ENCODE measurements at places on chromosomes 3 and 15. TPM values are rescaled to one million over a fixed set of nuclear protein-coding genes. Genes with fewer than 3 reads are reported as not detected.

GABRR3 gene
- total RNA-seq = not detected

UPK1B gene
- not detected for total RNA-seq

FBXO40 gene
- total RNA-seq = not detected

PLXNA1 gene
- 17.8 TPM for total RNA-seq

IGDCC3 gene
- 0.41 TPM for total RNA-seq

ADAMTS17 gene
- total RNA-seq = 1.2 TPM

CLDN16 gene
- not detected for total RNA-seq

DNA sequence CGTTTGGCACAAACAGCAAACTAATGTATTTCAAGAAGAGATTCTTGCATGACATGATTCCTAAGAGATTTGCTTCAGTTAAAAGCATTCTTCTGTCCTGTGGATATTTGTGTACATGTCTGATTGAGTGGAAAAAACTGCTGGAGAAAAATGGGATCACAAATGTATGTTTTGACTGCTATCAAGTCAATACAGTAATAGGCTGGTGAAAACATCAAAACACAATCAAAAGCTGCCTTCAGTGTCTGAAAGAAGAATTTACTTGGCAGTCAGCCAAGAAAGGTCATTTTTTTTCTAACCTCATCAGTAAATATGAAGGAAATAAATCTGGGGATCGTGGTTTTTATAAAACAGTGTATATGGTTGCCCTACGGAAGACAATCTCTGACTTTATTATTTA lies 1214.8 kb downstream of the NSUN3 start:
- no peak for DNase-seq

GRCh38 chr3:194588741-194589140 lies 44.5 kb downstream of the TMEM44 start:
- DNase-seq = no peak

GRCh38 chr15:69824075-69824876 lies 273.4 kb downstream of the TLE3 start:
- DNase-seq = no peak

All from sigmoid colon (tissue), 7 donors.